Sigmoid colon (tissue), 7 donors: ENCODE measurements at places on chromosomes 5 and 9. TPM values are rescaled to one million over a fixed set of nuclear protein-coding genes. Genes with fewer than 3 reads are reported as not detected.

Gene DIAPH1
- total RNA-seq, result 19.6 TPM

Gene PCDHGA5
- total RNA-seq, result 8.3 TPM

GRCh38 chr9:109027176-109027575 is 13.9 kb upstream of the CTNNAL1 start:
- peak overlapping the region; percentile 54 for H3K27ac ChIP-seq
- DNase-seq, result no peak
- peaks cover 32% of the 10 kb centered on the region for H3K4me1 ChIP-seq
- H3K4me3 ChIP-seq, result no peak overlapping the region

- H3K36me3 ChIP-seq, result no peaks in the 10 kb centered on the region
- H3K27ac ChIP-seq, result no peak overlapping the region
- peaks cover 50% of the 10 kb centered on the region for H3K4me1 ChIP-seq
- no peak overlapping the region for H3K4me3 ChIP-seq
- peaks cover 100% of the 10 kb centered on the region for H3K27me3 ChIP-seq
These were observed 193.9 kb downstream of the MEF2C start for GRCh38 chr5:88688984-88689667.
